ENCODE measurements at places on chromosomes 7 and 10. TPM values are rescaled to one million over a fixed set of nuclear protein-coding genes. Genes with fewer than 3 reads are reported as not detected.

The STRIP2 gene
- total RNA-seq, result 16.9 TPM

The ERVW-1 gene
- not detected for total RNA-seq

The GHRHR gene
- total RNA-seq, result not detected

The SORBS1 gene
- total RNA-seq, result 0.74 TPM

The AOC1 gene
- total RNA-seq, result not detected

The CHAT gene
- total RNA-seq, result not detected

The ITGB8 gene
- total RNA-seq, result 12.3 TPM

The ARHGEF35 gene
- total RNA-seq, result 13.7 TPM

The MRC1 gene
- not detected for total RNA-seq

The LBX1 gene
- not detected for total RNA-seq

The DKK1 gene
- total RNA-seq, result 228 TPM

The UPK3B gene
- 2.6 TPM for total RNA-seq

The ZDHHC6 gene
- total RNA-seq, result 37.6 TPM

The NPSR1 gene
- total RNA-seq, result not detected

GRCh38 chr10:118339111-118339510 is 3.0 kb downstream of the FAM204A start:
- DNase-seq, result no peak

DNA sequence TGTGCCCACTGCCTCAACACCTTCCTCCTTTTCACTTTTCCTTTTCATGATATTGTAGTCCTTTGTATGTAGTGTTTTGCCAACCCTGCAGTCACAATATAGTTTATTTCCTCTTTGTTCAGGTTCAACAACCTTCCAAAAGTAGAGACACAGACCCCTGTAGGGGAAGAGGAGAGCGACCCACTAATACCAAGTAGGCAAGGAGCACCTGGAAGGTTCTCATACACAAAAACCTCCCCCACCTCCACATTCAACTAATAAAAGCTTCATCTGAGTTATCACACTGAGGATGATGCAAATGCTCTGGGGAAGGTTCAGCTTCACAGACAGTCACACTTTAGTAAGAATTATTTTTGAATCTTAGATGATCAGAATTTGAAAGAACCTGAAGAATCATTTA is 41.6 kb downstream of the PIK3AP1 start:
- DNase-seq, result no peak

GRCh38 chr10:51659344-51659743 is 40.1 kb downstream of the CSTF2T start:
- DNase-seq, result no peak

- no peak for DNase-seq
These were observed 77.5 kb upstream of the CXCL12 start for GRCh38 chr10:44462338-44462914.

DNA sequence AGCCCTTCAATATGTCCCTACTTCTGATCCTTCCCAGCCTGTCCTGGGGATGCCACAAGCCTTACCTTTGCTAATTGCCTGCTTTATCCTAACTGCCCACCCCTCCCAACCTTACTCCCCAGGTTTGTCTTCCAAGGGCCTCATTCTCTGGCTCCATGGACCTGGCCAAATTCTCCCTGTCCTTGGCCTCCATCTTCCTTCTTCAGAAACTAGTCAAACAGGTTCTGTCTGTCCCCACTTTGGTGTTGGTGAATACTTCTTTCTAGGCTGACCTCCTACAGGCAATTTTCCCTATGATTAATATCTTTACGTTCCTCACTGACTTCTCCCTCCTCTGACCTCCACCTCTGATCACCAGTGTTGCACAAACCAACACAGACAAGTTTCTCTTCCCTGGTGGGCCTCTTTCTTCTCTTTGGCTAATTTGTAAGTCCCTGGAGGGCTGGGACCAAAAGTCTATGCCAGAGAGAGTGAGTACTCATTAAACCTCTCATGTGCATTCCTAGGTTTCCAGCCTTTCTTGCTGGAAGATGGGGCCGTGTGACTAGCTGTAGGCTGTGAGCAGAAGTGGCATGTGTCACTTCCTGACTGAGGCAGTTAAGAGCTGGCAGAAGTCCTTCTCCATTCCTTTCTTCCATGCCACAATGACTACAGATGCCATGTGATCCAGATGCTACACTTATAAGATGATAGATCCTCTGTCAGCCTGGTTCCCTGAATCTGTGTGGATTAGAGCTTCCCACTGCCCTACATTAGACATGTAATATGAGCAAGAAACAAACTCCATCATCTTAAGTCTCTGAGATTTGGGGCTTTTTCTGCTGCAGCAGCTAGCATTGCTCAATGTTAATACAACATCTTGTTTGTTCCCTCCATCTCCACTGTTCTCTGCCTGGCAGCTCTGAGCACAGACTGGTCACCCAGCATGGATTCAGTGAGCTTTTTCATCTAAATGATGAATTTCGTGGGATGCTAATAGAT is 382.7 kb downstream of the RPS24 start:
- DNase-seq, result no peak

- DNase-seq, result peak; percentile 28
These were observed 81.6 kb downstream of the ARHGAP22 start for GRCh38 chr10:48523212-48523819.

DNA sequence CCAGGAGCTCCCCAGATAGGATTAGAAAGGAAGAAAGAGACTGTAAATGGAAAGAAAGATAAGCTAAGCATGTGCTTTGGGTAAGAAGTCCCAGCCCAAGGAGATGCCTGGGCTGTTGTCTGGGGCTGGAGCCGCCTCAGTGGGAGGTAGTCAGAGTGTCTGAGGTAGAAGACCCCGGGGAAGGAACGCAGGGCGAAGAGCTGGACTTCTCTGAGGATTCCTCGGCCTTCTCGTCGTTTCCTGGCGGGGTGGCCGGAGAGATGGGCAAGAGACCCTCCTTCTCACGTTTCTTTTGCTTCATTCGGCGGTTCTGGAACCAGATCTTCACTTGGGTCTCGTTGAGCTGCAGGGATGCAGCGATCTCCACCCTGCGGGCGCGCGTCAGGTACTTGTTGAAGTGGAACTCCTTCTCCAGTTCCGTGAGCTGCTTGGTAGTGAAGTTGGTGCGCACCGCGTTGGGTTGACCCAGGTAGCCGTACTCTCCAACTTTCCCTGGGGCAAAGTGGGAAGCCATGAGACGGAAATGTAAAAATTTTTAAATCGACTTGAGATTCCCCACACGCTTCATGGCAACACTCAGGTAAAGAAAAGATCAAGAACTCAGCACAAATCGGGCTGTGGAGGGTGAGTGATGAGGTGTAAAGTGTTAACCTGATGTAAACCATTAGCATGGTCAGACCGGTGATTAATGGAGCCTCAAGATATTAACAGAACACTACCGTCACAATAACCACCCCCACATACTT is 1.3 kb downstream of the HOXA1 start:
- no peak for DNase-seq

GRCh38 chr10:29585488-29585976 is 49.2 kb downstream of the SVIL start:
- no peak for DNase-seq

DNA sequence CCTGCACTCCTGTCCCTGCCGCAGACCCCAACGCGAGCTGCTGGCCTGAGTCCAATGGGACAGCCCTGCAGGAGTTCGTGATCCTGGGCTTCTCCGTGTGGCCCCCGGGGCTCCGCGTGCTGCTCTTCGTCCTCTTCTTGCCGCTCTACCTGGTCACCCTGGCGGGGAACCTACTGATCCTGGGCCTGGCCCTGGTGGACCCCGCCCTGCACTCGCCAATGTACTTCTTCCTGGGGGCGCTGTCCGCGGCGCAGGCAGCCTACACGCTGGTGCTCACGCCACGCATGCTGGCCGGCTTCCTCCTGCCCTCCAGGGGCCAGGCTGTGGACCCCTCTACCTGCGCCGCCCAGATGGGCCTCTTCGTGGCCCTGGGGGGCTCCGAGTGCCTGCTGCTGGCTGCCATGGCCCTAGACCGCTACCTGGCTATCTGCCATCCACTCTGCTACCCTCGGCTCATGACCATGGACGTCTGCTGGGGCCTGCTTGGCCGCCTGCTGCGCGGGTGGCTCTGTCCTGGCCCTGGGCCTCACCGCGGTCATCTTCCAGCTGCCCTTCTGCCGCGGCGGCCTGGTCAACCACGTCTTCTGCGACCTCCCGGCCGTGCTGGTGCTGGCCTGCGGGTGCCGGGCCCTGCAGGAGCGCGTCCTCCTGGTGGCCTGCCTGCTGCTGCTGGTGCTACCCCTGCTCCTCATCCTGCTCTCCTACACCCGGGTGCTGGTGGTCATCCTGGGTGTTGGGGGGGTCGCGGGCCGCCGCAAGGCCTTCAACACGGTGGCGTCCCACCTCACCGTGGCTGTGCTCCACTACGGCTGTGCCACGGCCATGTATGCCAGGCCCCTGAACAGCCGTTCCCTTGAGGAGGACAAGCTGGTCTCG is 71.7 kb downstream of the RBAK start:
- DNase-seq, result no peak

GRCh38 chr7:155758348-155758747 is 53.9 kb downstream of the SHH start:
- no peak for DNase-seq

DNA sequence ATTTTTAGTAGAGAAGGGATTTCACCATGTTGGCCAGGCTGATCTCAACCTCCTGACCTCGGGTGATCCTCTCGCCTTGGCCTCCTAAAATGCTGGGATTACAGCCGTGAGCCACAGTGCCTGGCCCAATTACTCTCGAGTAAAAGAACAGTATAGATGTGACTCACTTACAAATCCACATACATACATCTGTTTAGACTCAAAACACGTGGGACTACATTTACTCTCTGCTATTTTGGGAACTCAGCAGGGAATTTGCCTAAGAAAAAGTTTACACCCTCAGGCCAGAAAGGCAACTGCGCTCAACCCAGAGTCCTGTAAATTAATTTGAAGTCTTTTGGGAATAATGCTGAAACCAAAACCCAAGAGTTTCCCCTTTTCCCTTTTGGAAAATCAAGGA is 289.7 kb downstream of the KLF6 start:
- no peak for DNase-seq

DNA sequence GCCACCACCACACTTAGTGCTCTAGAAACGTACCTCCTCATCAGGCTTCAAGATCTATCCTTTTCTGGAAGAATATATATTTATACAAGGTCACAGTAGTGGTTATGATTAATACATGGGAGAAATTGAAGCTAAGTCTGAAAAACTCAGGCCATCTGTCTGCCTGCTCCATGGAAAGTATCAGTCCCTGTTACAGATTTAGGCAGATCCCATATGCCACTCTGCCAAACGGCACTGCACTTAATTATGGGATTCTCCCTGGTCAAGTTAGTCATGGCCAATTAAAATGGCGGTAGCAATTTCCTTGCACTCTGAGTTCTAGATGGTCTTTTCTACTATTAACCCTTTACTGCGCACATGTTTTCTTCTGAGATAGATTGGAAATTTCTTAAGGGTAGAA is 740.0 kb downstream of the SUGCT start:
- DNase-seq, result no peak

GRCh38 chr7:157493776-157494175 is 157.0 kb downstream of the DNAJB6 start:
- no peak for DNase-seq

- DNase-seq, result no peak
These were observed 99.8 kb upstream of the KIF5B start for GRCh38 chr10:32156031-32156495.

- DNase-seq, result no peak
These were observed 70.1 kb upstream of the ARHGAP21 start for GRCh38 chr10:24793648-24794379.

GRCh38 chr10:24908793-24909423 is 43.5 kb downstream of the PRTFDC1 start:
- DNase-seq, result peak; percentile 79

DNA sequence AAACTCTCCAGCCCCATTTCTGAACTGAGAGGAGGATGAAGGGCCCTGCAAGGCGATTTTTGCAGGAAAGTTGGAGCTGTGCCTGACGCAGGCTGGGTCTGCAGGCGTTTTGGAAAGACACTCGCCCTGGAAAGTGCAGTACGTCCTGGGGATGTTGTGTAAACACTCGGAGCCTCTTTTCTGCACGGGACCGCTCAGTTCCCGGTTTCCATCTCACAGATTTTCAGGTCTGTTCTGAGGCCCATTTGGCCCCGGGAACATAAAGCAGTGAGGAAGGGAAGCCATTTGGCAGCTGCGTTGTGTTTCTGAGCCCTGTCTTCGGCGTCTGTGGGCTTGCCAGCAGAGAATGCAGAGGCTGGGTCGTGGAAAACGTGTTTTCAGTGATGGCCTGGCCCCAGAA is 655.0 kb upstream of the MGMT start:
- DNase-seq, result no peak

- DNase-seq, result no peak
These were observed 24.6 kb downstream of the HIPK2 start for GRCh38 chr7:139753081-139753692.

DNA sequence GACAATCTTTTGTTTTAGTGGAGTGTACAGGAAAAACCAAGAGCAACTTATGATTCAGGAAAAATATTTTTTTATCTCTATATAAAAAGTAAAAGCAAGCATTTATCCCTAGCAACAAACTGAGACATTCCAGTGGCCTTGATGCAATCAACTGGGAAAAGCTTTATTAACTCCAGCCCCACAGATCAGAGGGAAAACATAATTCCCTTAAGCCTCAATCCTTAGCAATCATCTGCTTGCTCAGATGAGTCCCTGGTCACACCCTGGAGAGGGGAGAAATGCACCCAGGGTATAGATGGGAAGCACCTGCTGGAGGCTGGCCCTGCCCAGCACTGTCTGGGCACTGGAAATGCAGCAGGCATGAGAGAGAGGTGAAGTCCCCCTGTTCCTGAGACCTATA is 636.6 kb downstream of the TNS3 start:
- no peak for DNase-seq

DNA sequence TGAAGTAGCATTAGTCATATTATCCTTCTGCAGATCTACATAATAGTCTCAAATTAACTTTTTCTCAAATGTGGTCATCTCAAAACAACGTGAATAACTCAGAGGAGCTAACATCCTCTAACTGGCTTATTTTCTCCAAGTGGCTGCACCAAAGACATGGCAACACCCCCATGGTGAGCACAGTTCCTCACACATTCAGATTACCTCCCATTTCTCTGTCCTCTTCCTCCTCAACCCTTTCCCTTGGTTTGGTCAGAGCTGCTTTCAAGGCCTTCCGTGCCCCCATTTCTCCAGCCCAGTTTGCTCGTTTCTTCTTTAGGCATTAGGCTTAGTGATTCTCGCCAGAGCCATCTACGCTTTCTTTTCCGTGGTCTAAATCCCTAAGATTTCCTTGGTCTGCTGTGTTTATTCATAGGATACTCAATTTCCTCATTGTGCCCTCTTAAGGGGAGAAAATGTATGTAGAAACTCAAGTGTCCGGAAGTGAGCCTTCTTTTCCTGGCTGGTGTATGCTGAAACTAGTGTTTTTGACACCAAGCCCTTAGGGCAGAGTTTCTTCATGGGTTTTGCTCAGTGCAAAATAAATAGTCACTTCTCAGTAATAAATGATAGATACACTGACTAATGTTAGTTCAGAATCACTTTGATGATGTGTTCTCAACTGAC is 2.6 kb downstream of the MET start:
- peak; percentile 72 for DNase-seq

- no peak for DNase-seq
These were observed 97.5 kb downstream of the TCF7L2 start for GRCh38 chr10:113047605-113047962.

DNA sequence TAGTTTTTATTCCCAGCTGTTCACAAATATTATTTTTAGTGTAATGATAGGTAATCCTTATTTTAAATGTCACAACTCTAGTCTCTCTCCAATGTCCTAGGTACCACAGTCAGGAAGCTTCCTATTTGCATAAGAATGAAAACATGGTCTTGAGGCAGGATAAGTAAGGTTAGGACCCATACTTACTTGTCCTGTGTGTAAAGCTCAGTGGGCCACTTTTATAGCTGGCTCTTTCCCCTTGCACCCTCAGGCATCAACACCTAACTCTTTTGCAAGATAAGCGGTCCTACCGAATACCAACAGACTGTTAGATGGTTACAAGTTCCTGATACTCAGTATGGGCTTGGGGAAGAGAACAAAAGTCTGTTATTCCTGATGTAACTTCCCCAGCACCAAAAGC is 986.9 kb downstream of the NRG3 start:
- DNase-seq, result no peak
